ENCODE measurements at places on chromosomes 4 and X.

- no peak for DNase-seq
Observed at GRCh38 chr4:113828702-113829101, 67.2 kb upstream of the CAMK2D start.

DNA sequence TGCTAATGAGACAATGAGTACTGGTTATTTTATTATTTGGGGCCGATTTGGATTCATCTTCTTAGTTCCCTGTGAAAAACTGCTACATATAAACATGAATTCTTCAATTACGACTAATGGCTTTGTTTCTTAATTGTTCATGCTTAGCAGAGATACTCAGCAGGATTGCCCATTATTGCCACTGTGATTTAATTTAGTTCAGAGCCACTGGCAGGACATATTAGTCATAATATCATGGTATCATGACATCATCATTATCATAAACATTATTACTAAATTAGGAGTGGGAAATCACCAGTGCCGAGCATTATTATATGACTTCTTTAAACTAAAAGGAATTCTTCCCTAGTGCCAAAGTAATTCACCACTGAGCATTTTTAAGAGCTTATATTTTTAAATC is 201.4 kb downstream of the SPOCK3 start:
- DNase-seq = no peak

- DNase-seq = no peak
Observed at GRCh38 chr4:142355421-142355930, 490.6 kb downstream of the INPP4B start.

GRCh38 chr4:120694973-120695372 is 227.6 kb downstream of the PRDM5 start:
- no peak for DNase-seq

- DNase-seq = no peak
Observed at GRCh38 chr4:7638984-7639789, 204.5 kb upstream of the PSAPL1 start.

GRCh38 chr4:55926610-55927009 is 22.1 kb upstream of the CEP135 start:
- DNase-seq = no peak

GRCh38 chr4:138249132-138249531 is 7.0 kb upstream of the SLC7A11 start:
- no peak for DNase-seq

- no peak for DNase-seq
Observed at GRCh38 chrX:15299941-15300851, 15.2 kb downstream of the ASB11 start.

GRCh38 chr4:130393642-130394041 is 1297.7 kb downstream of the C4orf33 start:
- no peak for DNase-seq

DNA sequence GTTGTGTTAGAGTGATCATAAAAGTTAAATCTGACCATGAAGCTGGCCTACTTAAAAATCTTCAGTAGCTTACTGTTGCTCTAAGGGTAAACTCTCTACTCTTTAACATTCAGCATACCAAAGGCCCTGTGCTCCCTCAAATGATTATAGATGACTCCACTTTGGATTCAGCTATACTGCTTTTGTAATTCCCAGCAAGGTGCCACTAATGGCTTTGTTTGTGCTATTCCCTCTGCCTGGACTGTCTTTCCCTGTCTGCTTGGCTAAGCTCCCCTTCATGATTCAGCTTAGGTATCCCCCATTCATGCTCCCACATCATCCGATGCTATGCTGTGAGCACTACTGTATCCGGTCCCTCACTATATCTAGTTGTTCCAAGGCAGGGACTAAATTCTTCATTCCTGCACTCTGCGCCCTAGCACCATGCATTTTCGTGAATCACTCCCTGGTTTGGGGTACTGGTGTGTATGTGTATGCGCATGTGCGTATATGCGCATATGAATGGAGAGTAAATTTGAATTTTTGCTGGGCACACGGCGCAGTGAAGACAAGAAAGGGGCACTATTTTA is 453 bp upstream of the PBDC1 start:
- DNase-seq = no peak

- no peak for DNase-seq
Observed at GRCh38 chrX:72110876-72111708, 20.6 kb downstream of the RTL5 start.

DNA sequence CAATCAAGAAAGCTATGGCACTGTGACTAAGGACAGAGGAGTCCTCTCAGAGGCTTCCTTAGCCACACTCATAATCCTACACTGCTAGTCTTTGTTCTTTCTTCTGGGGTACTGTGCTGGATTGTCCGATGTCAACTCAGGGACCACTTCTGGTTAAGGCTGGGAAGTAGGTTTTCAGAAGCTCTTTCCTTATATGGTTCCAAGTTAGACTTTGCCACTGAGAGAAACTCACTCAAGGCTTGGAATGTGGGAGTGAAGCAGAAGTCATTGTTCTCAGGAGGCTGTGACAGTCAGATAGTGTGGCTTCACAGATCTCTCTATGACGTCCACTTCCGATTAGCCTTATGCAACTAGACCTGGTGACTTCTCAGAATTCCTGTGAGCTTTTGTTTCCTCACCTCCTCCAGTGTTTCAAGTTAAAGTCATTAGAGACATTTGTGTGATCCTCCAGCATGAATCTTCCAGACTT is 317.3 kb upstream of the F9 start:
- DNase-seq = no peak

DNA sequence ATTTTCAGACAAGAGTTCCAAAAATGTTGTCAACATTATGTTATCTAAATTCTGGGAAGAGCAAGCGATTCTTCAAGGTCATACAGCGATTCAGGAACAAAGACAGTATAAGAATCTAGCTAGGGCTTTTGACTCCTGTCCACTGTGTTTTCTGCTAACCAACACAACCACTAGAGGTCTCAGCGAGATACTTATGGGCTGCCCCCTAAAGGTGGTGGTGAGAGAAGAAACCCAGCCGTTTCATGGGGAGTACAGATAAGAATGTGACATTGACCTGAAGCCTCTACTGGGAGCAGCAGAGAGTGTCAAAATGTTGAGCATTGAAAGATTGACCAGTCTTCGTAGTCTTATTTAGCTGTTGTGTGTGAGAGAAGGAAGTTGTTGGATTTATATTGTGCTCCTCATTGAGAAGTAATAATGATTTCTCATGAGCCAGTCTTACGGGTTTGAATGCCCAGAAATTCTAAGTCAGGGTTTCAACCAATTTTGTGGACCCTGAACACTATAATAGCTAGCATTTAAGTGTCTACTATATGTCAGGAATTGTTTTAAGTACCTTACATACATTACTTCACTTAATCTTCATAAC is 168.3 kb downstream of the SPRY1 start:
- DNase-seq = peak; percentile 47

DNA sequence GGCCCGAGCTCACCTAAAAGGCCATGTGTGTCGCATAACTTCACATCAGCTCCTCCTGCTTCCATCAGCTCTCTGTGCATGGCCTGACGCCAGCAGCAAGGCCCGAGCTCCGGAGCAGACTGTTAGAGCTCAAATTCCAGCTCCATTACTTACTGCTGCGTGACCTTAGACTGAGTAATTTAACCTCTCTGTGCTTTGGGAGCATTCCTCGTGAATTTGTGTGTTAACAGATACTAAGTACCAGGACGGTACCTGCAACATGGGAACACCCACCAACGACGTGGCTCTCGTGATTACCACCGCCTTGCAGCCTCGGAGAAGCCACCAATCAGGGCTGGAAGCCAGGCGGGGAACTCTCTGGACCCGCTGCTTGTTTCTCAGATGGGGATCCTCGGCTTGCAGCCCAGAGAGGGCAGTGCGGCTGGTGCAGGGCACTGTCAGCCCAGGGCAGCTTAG is 12.9 kb downstream of the LETM1 start:
- no peak for DNase-seq

DNA sequence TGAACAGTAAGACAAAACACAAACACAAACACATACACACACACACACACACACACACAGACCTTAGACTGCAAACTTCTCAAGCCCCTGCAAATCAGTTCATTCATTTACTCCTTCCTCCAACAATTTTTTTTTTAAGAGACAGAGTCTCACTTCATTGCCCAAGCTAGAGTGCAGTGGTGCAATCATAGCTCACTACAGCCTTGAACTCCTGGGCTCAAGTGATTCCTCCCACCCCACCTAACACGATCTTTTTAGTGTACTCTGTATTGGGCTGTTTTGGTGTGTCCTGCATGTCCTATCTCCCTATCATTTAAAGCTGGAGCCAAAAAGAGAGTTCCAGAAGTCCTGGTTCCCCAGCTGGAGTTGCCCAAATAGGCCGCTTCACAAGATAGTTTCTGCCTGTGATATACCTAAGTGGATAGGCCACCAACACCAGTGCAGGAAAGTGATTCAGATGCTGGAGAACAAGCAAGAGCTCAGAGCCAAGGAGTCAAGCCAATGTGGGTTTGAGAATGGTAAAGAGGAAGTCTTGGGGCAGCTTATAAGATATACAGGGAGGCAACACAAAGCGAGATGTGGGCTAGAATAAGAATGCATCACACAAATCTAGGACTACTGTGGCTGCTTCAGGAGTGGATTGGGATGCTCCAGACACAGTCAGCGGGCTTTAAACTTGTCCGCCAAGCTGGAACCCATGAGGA is 85.4 kb upstream of the RAPGEF2 start:
- no peak for DNase-seq

- no peak for DNase-seq
Observed at GRCh38 chrX:123188081-123188480, 4.0 kb downstream of the GRIA3 start.

GRCh38 chr4:98199247-98199646 is 56.0 kb upstream of the STPG2 start:
- DNase-seq = no peak

DNA sequence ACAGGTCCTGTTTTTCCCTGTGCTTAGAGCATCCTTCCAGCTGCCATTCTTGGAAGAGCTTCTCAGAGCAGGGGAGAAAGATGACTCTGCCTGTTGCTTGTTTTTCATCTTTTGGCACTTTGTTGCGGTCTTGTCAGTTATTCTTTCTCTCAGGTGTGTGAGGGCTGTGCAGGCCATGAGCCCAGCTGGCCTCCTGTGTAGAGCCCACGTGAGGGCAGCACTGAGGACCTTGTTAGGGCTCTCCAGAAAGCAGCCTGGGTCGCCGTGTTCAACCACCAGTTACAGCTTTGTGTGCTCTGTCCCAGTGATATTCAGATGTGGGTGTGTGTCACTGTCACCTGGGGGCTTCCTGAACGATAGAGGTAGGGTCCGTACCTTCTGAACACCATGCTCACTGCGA is 52.8 kb downstream of the NOP14 start:
- no peak for DNase-seq

GRCh38 chr4:156538210-156538609 is 433.4 kb downstream of the PDGFC start:
- DNase-seq = no peak

DNA sequence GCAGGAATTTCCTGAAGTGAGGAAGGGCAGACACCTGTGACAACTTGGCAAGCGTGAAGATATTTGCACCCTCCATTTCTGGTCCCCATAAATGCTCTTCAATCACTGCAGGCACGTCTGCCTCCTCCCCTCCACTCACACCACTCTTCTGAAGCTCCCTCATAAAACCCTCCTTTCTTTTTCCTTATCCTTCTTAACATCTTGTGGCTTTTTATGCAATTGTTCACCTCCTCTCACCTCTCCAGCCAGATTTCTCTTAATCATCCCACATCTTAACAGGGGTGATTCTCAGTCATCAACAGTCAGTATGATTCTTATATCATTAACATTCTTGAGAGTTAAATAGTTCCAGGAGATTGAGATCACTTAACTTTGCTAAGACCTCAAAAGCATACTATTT is 277.4 kb downstream of the SPRY1 start:
- no peak for DNase-seq

DNA sequence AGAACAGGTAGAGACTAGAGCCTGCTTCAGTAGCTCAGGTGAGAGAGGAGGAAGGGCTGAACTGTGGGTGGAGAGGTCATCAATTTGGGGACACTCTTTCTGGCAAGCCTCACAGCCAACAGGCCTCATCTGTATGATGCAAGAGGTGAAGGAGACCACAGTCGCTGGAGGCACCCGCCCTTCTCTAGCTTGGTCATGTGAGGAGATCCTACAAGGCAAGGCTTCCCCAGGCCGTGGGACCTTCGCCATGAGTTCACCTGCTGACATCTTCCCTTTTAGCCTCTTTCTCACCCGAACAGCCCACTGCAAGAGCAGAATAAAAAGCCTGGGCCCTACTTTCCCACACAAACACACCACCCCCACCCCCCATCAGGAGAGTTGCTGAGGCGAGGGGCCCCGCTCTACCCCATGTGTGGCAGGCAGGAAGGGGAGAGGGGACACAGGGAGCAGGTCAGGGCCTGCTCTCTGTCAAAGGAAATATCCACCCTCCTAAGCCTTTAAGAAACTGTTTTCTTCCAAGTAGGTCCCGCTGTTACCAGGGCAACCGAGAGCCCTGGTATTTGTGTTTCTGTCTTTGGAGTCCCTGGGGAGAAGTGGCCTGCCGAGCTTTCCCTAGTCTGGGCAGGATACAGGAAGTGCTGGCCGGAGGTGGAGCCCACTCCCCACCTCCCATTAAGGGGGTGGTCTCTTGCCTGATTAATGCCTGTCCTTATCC is 8.1 kb downstream of the RTL5 start:
- no peak for DNase-seq

DNA sequence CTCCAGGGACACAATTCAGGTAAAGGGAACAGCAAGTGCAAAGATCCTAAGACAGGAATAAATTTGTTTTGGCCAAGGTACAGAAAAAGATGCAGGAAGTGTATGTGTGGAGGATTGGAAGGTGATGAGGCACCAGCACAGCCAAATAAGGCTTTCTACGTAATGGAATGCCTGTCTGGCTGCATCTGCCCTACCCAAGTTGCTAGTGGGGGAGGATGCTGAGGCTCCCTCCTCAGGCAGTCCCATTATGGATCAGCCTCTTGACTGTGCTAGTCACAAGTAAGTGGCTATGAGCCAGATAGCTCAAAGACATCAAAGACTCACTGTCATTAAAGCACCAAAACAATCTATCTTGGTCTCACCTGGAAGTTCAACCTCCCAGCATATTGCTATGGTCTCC is 300.9 kb upstream of the FAT4 start:
- no peak for DNase-seq

DNA sequence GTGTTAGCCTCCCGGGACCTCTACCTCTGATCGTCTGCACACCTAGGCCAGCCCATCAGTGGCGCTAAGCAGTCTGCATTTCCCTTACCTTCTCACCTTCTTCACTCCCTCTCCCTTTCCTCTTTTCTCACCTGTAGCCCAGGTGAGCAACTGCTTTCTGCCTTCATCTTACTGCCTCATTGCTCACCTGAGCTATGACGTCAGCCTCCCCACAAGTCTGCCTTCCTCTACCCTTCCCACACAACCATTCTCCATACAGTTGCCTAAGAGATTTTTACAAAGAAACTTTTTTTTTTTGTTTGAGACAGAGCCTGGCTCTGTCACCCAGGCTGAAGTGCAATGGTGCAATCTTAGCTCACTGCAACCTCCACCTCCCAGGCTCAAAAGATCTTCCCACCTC is 136.3 kb downstream of the BCOR start:
- no peak for DNase-seq

- DNase-seq = no peak
Observed at GRCh38 chr4:113847710-113848109, 86.2 kb upstream of the CAMK2D start.

GRCh38 chrX:149871940-149872339 is 9.0 kb upstream of the MAGEA8 start:
- peak; percentile 54 for DNase-seq

- no peak for DNase-seq
Observed at GRCh38 chrX:153319295-153320046, 2.1 kb downstream of the PNMA6F start.

GRCh38 chrX:17773221-17773876 is 36.1 kb downstream of the SCML1 start:
- DNase-seq = no peak

- DNase-seq = no peak
Observed at GRCh38 chr4:89939546-89939945, 44.9 kb downstream of the MMRN1 start.
